Activated naive CD4-positive, alpha-beta T cell treated with anti-CD3 and anti-CD28 coated beads, Interleukin-2, amount 50 U/mL, for 72 hours (primary cell): ENCODE measurements at places on chromosomes 16 and 17.

DNA sequence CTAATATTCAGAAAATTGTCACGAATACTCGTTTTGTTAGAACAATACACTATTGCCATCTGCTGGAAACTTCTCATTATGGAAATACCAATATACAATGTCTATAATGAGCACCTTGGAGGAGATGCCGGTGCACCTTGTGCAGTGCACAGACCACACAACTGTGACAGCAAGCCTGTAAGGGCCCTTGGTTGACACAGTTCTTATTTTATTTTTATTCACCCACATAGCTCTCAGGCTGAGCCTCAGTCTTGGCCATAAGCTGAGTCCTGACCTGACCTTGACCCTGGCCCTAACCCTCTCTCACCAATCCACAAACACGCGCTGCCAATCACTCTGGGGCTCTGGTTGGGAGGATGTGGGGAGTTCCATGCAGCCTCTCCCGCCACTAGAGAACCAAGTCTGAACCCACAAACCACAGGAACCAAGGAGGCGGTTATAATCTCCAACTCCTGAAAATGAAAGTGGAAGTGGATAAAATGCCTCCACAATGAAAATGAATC lies 7.6 kb downstream of the AIPL1 start:
- peak; percentile 77 for DNase-seq

GRCh38 chr17:62760945-62761267 lies 47.2 kb downstream of the MARCHF10 start:
- DNase-seq: no peak

GRCh38 chr17:28267720-28268609 lies 51.0 kb upstream of the TMEM97 start:
- DNase-seq: no peak

- DNase-seq: no peak
Measured at GRCh38 chr16:81181013-81181720, 57.3 kb upstream of the BCO1 start.

DNA sequence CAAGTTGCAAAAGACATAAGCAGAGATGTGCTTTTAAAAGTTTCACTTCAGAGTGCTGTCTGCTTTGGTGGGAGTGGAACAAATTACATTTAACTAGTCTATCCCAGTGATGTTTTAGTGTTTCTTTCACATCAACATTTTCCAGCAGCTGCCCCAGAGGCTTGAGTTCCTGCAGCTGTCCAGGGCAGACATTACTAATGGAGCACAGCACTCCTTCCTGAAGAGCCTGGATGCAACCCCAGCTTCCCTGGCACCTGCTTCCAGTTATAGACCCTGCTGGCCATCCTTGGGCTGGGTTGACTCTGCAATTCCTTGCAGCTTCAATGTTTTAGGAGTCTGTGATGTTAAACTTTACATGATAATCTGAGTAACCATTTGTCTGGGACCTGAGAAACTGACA lies 61.4 kb upstream of the PIRT start:
- no peak for DNase-seq

- no peak for DNase-seq
Measured at GRCh38 chr16:72989579-72990551, 58.1 kb downstream of the ZFHX3 start.

DNA sequence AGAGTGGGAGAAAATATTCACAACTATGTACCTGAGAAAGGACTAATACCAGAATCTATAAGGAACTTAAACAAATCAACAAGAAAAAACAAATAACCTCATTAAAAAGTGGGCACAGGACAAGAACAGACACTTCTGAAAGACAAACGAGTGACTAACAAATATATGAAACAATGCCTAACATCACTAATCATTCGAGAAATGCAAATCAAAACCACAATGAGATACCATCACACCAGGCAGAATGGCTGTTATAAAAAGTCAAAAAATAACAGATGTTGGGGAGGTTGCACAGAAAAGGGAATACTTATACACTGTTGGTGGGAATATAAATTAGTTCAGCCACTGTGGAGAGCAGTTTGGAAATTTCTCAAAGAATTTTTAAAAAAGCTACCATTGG lies 83.5 kb upstream of the WSCD1 start:
- no peak for DNase-seq

GRCh38 chr17:57375040-57375769 lies 118.9 kb downstream of the MSI2 start:
- DNase-seq: no peak

DNA sequence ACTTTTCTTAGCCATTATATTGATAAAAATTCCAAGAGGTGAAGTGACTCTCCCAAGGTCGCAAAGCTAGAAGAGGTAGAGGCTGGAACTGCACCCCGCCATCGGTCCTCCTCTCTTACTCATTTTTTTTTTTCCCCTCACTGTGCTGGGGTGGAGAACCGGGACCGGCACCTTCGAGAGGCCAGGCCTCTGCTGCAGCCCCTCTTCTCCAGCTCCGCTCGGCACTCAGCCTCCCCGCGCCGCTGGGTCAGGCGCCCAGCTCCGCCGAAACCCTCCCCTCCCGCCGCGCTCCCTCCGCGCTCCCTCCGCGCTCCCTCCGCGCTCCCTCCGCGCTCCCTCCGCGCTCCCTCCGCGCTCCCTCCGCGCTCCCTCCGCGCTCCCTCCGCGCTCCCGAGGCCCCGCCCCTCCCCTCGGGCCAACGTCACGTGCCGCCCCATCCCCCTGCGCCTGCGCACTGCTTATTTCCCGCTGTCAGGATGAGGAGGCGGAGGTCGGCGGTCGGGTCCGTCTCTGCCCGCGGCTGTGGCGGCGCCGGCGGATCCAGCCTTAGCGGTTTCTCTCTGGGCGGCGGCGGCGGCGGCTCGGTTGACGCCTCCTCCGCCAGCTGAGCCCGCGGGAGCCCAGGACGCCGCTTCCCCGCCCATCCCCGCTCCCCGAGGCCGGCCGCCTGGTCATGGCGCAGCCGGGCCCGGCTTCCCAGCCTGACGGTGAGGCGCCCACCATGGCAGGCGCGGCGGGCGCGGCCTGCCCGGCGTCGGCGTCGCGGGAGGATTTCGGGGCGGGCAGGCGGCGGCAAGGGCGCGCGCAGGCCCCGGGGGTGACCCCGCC lies at the start of gene RABEP1:
Gene RABEP1, plus strand, starts transcription at position 471 of the 828 bp plus-strand sequence. Its CDS starts 203 bp downstream, at position 674.
- peak; percentile 96 for DNase-seq

GRCh38 chr17:51479303-51479702 lies 219.0 kb downstream of the UTP18 start:
- no peak for DNase-seq

- DNase-seq: no peak
Measured at GRCh38 chr17:70166615-70167014, 2.7 kb upstream of the KCNJ2 start.

GRCh38 chr16:85556456-85557082 lies 56.6 kb upstream of the GSE1 start:
- DNase-seq: peak; percentile 54

DNA sequence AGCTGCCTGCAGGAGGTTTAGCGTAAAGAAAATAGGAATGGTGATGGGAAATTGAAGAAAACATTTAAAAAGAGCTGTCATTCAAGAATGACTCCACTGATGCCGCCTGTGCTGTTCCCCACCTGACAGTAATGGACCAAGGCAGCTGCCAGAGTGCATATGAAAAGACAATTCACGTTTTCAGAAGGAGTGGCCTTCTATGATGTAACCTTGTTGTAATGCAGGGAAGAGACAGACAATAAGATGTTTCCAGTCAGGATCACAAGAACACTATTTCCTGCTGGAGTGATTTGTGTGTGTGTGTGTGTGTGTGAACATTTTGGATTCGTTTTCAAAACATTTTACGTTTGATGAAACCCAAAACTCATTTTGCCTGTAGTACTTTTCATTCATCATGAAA lies 203.7 kb downstream of the LGALS9B start:
- no peak for DNase-seq

DNA sequence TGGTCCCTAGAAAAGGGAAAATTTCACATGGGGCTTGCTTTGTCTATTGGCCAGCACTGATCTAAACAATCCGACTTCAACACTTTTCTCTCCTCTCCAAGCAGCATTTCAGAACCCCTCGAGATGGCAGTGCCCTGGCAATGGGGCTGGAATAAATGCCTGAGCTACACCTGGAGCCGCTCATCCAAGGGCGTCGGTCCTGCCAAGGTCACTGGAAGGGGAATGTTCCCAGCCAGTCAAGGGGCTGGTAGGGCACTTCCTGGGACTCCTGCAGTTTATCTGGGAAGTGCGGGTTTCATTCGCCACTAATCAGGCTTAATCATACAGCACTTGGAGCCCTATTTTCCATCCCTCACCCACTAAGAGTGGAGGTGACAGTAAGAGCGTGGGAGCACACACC lies 17.1 kb downstream of the MEAK7 start:
- DNase-seq: no peak
